ELF-1 (cell line): ENCODE measurements at places on chromosomes 7 and 10.

DNA sequence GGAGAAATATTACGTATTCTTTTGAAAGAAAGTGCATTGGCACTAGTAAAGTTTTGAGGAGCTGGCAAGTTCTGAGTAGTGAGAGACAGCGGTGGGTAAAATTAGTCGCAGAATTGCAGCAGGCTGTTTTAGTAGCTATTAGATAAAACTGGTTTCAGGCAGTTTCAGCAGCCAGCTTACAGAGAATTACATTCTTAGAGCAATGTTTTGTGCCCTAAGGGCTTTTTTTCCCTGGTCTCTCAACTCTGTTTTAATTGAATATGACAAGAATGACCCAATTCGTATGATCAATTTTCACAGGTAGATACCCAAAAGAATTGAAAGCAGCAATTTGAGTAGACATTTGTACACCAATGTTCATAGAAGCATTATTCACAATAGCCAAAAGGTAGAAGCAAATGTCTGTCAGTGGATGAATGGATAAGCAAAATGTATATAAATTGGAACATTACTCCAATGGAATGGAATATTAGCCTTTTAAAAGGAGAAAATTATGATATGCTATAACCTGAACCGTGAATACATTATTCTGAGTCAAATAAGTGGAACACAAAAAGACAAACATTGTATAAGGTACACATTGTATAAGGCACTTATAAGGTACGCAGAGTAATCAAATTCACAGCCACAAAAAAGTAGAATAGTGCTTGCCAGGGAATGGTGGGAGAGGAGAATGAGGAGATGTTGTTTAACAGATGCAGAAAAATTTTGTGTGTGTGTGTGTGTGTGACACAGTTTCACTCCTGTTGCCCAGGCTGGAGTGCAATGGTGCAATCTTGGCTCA is 5.2 kb upstream of the KBTBD2 start:
- no peak for DNase-seq

DNA sequence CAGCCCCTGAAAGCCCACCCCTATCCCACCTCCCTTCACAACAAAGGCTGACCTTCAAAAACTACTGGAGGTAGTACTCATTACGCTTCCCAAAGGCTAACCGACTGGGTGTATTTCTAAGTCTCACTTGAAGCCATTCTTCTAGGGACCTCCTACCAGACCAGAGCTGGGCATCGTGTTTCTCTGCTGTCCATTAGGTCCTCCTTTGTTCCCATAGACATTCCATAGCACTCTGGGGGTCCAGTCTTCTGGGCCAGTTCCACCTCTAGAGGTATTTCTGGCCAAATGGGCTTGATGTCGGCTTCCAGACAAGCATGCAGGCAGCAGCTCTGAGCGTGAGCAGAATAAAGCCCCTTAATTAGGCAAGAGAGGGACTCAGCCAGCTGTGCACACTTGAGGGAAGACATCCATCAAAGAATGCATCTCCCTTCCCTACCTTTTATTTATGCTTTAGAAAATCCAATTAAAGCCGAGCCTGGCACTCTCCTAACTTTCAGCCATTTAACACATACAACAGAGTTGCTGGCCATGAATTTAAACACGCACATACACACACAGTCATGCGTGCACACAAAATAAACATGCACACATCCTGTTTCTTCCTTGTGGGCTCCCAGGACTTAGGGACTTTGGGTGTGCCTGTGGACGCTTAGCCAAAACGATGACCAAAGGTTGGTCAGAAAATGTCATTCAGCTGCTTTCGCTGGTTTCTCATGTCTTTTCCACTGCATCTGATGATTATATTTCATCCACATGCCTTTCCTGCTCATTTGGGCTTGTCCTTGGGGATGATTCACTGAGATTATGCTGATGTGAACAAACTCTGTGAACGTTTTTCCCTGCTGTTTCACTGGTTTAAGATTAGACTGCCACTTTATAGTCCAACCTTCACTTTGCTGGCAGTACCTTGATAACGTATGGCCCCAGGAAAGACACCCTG is 362.0 kb upstream of the NFE2L3 start:
- no peak for DNase-seq

DNA sequence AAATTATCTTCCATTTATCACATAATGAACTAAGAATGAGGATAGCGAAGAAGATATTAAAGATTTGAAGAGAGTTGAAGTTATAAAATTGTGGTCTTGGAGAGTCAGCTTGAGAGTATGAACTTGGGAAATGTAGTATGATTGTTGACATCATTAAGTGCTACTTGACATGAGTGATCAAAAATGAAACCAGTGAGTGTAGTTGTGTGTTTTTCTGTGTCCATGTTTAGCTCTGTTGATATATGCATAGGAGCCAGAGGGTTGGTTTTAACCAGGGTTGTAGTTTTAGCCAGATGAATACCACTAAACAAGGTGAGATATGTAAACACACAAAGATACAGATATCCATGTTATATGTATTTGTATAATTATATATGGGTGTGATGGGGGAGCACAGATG is 6.2 kb downstream of the TMEM106B start:
- DNase-seq: no peak

DNA sequence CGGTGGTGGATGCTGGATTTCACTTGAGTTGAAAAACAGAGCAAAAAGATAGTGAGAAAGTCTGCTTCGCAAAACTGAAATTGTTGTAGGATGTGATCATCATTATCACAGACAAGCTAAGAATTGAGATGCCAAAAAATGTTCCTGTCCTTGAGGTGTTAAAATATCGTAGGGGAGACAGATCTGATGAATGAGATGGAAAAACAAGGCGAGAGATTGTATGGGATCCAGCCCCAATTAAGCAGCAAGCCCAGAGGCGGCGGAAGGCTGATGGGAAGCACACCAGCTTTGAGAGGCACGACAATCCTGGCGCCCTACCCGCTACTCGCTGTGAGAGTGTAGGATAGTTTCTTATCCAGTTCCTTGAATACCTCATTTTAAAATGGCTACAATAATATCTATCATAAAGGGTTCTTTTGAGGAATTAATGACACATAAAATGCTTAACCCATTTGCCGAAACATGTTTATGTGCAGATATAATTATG is 131.1 kb upstream of the PTN start:
- no peak for DNase-seq

DNA sequence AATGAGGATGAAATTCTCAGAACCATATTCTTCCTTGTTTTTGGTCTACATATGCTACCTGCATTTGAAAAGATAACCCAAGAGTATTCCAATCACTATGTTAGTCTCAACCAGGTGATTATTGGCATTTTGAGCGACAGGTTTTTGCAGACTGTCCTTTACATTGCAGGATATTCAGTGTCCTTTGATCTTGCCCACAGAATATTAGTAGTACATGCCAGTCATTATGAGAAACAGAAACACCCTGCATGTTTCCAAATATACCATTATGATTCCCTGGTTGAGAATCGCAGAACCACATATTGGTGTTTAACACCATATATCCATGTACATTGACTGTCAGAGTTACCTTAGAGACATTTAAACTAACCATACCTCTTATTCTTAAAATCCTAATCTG is 30.6 kb downstream of the TMEM243 start:
- no peak for DNase-seq

DNA sequence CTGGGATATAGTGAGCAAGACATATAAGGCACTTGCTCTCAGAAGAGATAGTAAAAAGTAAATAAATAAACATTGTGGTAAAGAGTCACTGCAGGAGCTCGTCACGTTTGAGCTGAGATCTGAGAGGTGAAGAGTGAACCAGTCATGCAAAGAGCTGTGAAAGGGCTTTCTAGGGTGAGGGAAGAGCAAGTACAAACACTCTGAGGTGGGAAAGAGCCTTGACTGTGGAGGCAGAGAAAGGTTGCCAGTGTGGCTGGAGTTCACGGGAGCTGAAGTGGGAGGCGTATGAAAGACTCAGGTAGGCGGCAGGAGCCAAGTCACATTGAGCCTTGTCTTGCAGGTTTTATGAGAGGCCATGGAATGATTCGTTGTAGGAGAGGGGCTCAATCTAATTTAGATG is 141.0 kb downstream of the C1GALT1 start:
- no peak for DNase-seq

DNA sequence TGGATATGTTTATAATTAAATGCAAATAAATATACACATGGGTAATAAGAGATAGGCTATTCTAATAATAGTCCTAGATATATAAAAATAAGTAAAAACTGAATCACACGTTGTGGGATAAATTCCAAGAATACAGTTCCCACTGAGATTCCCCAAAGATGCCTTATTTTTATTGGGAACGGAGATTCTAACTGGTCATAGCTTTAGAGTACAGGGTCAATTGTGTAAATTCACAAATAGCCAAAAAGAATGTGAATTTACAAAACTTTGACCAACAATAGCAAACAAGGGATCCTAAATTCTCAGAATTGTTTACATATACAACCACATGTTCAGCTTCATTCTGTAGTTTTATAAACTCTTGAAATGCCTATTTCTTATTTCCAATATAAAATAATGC is 65.0 kb downstream of the VSTM4 start:
- no peak for DNase-seq

GRCh38 chr10:62264702-62265436 is 3.8 kb downstream of the RTKN2 start:
- DNase-seq: peak; percentile 89

GRCh38 chr10:50395271-50395670 is 144.0 kb upstream of the ASAH2 start:
- no peak for DNase-seq

DNA sequence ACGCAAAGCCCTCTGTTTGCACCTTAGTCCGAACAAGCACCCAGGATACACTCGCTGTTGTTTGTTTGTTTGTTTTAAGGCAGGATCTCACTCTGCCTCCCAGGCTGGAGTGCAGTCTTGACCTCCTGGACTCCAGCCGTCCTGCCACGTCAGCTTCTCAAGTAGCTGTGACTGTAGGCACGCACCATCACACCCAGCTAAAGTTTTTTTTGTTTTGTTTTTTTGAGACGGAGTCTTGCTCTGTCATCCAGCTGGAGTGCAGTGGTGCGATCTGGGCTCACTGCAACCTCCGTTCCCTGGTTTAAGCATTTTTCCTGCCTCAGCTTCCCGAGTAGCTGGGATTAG is 76.8 kb downstream of the CTBP2 start:
- no peak for DNase-seq

DNA sequence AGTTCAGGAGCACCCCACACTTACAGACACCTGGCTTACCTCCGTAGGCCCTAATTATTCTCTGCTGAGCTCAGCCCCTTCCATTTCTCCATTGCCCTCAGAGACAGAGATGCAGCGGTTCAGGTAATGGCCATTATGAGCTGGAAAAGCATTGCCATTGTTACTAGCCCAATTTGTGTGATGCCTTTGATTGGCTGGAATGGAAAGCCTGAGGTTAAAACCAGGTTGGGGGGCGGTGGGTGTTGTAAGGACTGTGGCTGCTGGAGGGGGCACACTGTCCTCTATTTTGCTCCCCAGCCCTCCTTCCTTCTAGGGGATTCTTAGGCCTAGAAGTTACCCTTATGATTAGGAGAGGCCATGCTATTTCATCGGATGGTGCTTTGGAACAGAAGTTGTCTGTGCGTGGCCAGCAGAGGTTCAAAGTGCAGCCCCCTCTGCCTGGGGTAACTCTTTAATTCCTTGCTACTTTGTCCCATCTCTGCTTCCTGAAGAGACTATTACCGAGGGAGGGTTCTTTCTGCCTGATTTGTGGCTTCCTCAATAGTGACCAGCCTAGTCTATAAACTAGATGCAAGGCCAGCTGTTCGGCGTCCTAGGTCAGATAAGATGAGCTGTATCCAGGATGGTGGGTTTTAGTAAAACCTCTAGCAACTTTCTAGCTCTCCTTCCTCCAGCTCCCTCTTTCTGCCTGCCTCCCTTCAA is 14.2 kb upstream of the ACSL5 start:
- DNase-seq: no peak

GRCh38 chr7:86768394-86768793 is 124.7 kb downstream of the GRM3 start:
- no peak for DNase-seq

DNA sequence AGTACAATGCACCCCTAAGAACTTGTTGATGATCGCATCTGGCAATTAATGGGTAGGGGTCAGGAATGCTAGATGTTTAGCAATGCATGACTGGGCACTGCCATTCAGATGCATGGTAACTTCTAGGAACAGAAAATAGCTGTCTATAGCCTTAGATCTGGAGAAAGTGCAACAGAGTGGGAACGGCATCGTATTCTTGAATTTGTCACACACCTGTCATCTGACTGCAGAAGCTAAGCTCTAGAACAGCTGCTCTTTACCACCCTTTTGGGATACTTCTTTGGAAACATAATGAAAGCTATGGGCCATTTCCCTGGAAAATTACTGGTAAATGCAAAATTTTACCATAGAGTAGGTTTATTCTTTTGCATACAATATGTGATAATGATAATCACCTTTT is 118.1 kb downstream of the SLC25A13 start:
- no peak for DNase-seq

DNA sequence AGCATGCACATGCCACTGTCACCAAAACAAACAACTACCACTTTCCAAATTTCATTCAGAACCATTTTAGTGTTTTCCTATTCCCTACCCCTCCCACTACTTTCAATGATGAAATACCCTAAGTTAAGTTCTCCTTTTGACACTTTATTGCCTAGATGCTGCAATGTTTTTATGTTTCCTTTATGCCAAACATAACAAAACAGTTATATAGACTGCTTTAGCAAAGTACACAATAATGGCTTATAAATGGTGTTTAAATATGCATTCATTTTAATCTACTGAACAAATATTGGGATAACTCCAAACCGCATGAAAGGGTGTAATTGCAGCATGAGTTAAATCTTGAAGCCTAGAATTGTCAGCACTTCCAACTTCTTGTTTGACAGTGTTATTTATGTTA is 69.2 kb downstream of the PHYHIPL start:
- no peak for DNase-seq

DNA sequence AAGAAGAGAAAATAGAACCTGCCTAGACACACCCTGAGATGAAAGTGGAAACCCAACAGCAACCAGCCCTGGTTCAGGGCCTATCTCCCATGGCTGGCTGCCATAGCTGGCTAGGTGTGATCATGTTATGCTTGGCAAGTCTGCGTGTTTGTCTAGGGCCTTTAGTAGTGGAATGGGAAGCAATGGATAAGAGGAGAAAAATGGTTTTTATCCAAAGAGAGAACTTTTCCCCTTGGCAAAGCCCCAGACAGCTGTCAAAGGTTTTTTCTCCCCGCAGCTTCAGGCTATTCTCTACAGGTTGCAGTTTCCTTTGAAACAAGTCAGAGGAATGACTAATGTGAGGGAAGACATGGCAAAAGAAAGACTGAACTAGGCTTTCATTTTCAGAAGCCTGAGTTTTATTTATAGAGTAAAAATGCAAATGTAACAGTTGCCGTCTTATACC is 161.5 kb downstream of the SEMA3D start:
- DNase-seq: peak; percentile 4

GRCh38 chr7:44275957-44276570 is 49.3 kb downstream of the CAMK2B start:
- DNase-seq: peak; percentile 75
